Peyer's patch (tissue), 4 donors: ENCODE measurements at places on chromosomes 3 and 15.

- no peak for DNase-seq
Measured at GRCh38 chr3:88707837-88708236, 399.6 kb upstream of the EPHA3 start.

- no peak for DNase-seq
Measured at GRCh38 chr3:8366219-8366810, 135.3 kb upstream of the LMCD1 start.

DNA sequence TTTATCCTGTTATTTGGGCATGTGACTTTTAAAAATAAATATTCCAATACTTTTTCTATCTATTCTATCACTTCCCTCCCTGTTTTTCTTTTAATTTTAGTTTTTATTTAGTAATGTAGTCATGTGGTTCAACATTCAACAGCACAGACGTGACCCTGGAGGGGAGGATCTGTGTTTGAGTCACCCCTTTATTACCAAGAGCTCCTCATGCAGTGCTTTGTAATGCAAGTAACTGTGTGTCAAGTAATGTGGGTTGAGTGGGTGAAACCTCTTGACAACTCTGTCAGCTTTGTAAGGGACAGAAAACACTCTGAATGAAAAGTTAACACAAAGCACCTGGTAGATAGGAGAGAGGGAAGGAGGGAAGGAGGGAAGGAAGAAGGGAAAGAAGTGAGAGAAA, 89.7 kb upstream of the FGF12 start:
- no peak for DNase-seq

GRCh38 chr3:115832265-115832664, 209.0 kb downstream of the GAP43 start:
- no peak for DNase-seq

GRCh38 chr15:23416349-23417276, 30.4 kb downstream of the GOLGA6L2 start:
- no peak for DNase-seq

DNA sequence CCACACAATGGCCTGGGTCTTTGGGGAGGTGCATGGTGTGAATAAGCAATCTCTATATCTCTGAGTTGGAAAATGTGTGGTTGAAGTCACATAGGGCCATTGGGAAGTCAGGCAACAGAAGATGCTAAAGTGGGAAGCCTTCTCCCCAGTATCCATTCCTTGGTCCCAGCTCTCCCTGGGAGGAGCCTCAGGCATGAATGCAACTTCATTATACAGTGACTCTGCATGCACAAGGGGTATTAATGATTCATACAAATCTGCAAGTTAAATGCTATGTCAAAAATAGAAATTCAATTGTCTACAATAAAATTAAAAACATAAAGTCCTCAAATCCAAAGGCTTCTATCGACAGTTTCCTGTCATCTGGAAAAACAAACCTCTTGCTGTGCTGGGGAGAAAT, 108.8 kb downstream of the RAB11A start:
- no peak for DNase-seq

- no peak for DNase-seq
Measured at GRCh38 chr3:107797586-107797985, 274.8 kb downstream of the BBX start.

DNA sequence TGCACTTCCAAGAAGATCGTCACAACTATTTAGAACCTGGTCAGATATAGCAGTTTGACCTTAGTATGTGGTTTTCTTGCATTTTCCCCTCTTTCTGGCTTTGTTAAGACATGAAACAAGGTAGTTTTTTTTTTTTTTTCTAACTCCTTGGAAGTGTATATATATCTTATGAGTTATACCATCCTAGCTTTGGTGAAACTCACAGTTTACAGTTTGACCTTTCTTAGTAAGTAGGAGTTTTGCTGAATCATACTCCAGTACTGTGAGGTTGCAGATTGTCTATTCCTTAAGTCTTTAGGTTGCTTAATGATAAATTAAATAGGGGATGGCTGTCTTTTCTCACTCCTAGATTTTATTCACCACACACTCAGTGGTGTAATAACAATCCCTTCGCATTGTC, 325.0 kb downstream of the RBMS3 start:
- no peak for DNase-seq

DNA sequence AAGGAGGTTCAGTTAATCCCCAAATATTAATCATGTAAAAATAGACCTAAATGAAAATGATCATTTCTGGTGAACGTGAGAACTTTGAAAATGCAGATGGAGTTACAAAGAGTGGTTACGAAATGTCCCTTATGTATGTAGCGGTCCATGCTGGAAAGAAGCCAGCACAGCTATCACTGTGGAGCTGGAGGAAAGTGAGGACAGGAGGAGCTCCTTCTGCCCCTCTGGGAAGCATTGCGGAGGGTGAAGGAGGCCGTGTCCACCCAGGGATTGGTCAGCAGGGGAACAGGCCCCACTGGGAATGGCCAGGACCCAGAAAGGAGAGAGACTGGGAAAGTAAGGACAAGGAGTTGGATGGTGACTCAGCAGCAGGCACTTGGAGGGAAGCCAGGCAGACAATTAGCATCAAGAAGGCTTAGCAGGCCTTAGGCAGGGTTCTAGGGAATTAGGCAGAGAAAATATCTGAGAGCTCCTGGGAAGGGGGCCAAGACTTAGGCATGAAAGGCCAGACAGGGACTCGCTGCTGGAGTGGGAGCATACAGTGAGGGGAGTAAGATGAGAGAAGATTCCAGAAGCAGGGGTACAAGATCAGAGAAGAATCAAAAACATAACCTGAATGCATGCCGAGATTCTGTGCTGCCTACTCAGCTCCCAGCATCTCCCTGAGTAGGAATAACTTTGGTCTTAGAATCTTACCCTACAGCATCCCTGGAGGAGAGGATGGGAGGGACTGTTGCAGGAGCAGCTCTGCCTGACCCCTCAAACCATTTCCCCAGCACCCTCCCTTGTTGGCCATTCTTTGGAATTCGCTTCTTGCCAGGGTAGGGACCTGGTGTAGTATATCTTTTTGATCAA, 171.0 kb upstream of the UMPS start:
- DNase-seq = peak; percentile 70

- DNase-seq = no peak
Measured at GRCh38 chr15:89192766-89193165, 28.6 kb downstream of the RLBP1 start.

GRCh38 chr15:100614336-100614735, 11.9 kb downstream of the ASB7 start:
- no peak for DNase-seq

GRCh38 chr3:192161661-192162060, 565.7 kb downstream of the FGF12 start:
- DNase-seq = no peak

GRCh38 chr15:45130291-45131000, 652 bp downstream of the DUOX1 start:
- no peak for DNase-seq

- peak; percentile 72 for DNase-seq
Measured at GRCh38 chr15:100596792-100597191, 5.2 kb downstream of the LINS1 start.

DNA sequence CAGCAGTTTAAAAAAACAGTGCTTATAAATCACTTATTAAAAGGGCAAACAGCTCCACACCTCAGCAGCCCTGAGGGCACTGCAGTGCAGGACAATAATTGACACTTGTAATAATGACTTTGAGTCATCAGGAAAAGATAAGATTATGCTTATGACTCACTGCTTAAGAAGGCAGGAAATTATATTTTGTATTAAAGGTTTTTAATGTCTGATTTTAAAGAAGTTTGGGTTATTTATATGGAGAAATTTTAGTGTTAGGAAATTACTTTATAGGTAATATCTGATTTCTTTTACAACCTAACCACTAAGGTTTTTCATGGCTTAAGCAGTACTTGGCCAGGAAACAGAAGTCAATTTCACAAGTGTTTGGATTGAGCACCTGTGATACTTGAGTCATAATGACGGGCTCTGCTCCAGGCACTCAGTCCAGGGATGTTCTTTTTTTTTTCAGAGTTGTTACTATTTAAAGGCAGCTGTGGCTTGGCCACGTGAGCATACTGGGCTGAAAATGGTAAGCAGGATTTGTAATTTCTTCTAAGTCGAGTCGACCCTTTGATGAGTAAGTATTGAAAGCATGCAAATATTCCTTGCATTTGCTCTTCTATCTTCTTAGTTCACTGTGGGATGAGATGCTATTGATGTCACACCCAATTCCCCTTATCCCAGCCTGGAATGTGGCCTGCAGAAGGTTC, 21.6 kb upstream of the SLC6A20 start:
- DNase-seq = no peak

- no peak for DNase-seq
Measured at GRCh38 chr3:50201573-50202315, 3.3 kb upstream of the SLC38A3 start.

DNA sequence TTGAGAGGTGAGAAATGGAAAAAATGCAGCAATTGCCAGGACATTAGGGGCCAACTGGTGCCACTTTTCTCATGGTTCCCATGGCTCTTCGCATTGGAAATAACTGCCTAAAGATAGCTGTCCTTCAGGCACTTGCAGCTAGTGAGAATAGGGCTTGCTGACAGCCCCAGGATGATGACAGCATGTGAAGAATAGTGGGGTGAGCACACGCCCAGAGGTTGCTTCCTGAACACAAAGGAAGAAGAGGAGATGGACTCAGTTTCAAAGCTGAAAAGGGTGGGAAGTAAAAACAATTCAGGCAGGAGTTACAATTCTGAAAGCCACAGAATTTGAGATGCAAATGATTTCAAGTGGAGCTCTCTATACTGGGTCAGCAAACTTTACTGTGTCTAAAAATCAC, 45.6 kb downstream of the TNFAIP8L3 start:
- DNase-seq = no peak

- DNase-seq = no peak
Measured at GRCh38 chr3:103690536-103690935, 1255.7 kb downstream of the ZPLD1 start.

- no peak for DNase-seq
Measured at GRCh38 chr3:191523148-191523547, 62.2 kb downstream of the PYDC2 start.

- no peak for DNase-seq
Measured at GRCh38 chr15:76235186-76235826, 76.0 kb downstream of the ETFA start.

DNA sequence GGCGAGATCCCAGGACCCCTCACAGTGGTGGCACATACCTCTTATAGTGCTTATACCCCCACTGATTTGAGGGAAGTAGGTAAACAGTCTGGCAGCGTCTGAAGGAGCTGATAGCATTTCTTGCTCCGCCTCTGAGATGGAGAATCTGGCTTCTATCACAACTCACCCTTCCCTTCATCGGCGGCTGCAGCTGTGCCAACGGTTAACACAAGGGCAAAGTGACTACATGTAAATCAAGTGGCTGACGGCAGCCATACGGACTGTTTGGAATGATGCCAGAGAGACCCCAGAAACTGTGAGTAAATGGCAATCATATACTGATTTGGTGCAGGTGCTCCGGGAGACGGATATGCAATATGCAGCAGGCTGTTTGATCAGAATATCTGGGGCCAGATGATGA, 66.8 kb upstream of the UNC13C start:
- DNase-seq = no peak

DNA sequence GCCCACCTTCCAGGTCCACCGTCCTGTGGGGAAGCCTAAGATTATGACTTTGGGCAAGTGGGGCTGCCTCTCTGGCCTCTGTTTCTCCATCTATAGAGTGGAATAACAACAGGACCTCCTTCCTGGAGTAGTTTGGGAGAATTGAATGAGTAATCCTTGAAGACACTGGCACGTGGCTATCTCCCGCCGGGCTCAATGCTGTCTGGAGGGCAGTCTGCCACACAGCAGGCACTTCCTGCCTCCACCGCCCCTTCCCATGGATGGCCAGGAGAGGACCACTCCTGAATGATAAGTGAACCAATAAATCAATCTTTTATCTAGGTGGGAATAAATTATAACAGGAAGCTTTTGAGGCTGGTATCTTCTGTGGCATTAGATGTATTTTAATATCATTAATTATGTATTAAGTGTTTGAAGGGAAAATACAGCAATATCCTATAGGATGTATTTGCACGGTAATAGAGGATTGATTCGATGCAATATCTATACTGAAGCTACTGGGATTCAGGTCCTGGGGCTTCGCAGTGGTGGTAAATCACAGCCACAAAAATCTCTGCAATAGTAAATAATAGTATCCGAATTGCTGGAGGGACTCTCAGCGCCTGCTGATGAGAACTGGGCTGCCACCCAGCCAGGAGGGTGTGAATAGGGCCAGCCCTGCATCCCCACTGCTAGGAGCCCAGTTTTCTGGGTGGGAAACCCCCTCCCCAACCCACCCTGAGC, 15.9 kb downstream of the MEGF11 start:
- no peak for DNase-seq

DNA sequence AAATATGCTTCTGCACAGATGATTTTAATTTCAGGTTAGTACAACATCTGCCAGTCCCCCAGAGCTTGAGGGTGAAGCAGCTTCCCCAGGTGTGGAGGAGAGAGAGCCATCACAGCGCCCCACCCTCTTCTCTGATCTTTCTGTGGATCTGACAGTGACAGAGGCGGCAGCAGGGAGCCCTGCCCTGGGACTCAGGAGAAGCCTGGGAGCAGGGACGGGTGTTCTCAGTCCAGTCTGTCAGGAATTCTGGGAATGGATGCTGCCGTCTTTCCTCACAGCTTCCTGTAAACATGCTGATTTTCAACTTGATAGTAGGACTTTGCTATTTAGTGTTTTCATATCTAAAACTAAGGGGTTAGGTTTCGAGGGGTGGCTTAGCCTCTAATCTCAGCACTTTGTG, 11.4 kb upstream of the RAB8B start:
- DNase-seq = no peak

DNA sequence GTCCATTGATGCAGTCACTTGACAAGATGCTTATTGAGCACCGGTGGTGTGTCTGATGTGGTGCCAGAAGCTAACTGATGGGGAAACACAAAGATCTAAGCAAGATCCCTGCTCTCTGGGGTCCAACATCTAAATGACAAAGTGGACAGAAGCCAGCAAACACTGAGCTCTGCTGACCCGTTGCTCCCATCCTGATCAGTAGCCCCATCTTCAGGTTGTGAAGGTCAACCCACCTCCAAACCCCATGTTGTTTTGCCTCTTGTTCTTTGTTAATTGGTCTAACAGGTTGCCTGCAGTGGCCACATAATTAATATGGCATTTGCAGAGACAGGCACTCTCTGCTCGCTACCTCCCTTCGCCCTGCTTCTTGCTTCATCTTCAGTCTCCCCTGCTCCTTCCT, 21.5 kb upstream of the GLCE start:
- no peak for DNase-seq

DNA sequence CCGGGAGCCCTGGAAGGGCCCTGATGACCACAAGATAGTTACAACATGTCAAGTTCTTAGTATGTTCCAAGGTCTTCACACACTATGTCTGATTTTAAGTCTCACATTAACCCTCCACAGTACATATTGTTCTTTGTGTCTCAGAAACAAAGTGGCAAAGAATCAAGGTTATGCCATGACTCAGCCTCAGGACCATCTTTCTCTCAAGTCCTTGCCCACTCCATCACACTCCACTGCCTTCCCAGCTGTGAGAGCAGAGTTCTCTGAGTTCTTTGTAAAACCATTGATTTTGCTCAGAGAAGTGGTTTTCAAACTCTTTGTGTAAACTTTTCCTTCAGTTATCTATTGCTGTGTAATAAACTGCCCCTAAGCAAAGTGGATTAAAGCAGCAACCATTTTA, 67.9 kb upstream of the C3orf80 start:
- DNase-seq = no peak

- DNase-seq = no peak
Measured at GRCh38 chr3:9617056-9617455, 32.2 kb upstream of the MTMR14 start.

- no peak for DNase-seq
Measured at GRCh38 chr3:170189398-170190256, 8.1 kb upstream of the PHC3 start.
